ENCODE measurements at places on chromosomes 12 and 14.

- DNase-seq: no peak
These were observed 59.4 kb upstream of the KCNMB4 start for GRCh38 chr12:70306676-70307075.

- no peak for DNase-seq
These were observed 20.6 kb downstream of the PTHLH start for GRCh38 chr12:27951898-27952297.

DNA sequence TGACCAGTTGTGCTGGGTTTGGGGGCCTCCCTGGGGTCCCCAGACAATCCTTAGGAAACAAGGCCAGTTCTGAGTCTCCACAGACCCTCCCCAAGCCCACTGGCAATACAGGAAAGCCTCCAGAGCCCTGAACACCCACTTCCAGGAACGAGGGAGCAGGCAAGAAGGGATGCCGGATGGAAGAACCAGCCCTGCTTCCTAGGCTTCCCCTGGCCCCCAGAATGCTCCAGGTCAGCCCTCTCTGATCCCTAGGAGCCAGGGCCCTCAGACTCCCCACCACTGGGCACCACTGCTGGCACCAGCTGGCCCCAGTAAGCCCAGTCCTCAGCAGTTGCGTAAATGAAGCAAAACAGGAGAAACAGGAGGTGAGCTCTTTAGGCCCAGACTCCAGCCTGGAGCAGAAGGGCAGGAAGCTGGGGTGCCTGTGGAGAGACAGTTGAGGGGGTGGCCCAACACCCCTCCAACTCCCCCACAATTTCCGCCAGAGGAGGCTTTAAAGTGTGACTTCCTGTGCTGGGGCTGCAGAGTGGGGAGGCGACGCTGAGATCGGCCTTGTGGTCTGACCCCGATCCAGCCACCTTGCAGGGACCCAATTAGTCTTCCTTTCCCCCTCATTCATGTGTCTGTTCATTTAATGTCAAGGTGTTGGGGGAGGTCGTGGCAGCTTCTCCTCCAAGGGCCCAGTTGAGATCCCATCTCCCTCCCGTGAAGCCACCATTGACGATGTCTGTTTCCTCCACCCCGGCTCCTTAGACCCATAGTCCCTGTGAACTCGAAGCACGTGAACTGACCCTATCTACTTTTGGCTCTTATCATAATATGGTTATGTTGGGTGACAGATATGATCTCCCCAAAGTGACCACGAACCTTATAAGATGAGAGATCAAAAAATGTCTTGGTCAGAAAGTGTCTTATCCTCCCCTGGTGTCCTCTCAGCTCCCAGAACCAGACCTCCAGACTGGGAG lies 4.7 kb downstream of the TNFRSF1A start:
- DNase-seq: no peak

GRCh38 chr14:104328607-104329006 lies 190.2 kb downstream of the KIF26A start:
- no peak for DNase-seq

GRCh38 chr14:94317259-94317658 lies 5.9 kb downstream of the SERPINA6 start:
- no peak for DNase-seq

DNA sequence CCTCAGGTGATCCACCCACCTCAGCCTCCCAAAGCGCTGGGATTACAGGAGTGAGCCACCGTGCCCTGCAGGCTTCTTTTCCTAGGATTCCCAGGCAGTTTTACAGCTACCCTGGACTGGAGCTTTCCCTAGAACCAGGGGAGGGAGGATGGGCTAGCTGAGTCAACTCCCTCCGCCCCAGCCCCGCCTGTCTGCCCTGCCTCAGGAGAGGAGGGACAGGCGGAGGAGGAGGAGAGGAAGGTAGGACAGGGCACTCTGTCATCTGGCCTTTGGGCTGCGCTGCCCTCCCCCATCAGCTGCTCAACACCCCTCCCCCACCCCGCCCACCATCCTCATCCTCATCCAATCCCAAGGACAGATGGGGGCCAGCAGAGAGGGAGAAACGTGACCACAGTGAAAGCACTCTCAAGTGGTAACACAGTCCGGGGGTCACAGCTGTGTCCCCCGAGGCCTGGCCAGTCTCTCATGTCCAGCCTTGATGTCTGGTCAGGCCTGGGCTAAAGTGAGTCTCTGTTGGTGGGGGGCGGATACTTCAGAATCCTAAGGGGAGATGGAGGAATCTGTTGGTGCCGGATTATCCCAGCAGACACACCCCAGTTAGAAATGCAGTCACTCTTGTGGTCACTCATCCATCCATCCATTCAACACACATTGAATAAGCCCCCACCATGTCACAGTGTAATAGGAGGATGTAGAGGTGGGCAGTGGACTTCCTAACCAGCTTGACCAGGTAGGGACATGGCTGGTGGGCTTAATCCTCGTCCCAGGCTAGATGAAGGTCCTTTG lies 12.3 kb downstream of the FIGNL2 start:
- no peak for DNase-seq

- DNase-seq: no peak
These were observed 32.2 kb downstream of the SH2B3 start for GRCh38 chr12:111437816-111438454.

DNA sequence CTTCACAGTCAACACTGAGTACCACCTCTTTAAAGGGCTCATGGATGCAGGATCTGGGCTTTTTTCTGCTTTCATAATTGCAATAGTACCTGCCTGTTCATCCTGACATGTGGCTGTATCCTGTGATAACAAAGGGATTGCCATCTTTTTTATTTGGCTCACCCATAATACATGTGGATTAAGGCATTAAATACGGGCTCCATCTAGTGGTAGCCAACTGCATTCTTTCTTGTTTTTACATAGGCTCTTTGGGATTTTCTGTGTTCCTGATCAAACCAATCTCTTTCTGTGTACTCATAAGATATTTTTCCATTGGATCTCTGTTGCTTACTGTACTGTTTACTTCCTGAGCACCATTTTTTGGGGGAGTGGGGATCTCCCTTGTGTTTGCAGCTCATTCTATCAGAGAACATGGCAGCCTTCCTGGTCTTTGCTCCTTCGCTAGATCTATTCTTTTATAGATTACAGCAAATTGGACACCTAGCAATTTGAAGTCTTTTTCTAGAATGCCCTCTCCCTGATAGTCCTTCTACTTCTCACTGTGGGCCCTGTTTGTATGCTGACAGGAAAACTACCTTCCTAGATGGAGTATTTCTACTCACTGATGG lies 723.4 kb upstream of the MDGA2 start:
- DNase-seq: peak; percentile 62

GRCh38 chr12:58189030-58189429 lies 247.7 kb downstream of the ATP23 start:
- DNase-seq: no peak

GRCh38 chr14:72903716-72904115 lies 9.8 kb upstream of the DPF3 start:
- no peak for DNase-seq

- no peak for DNase-seq
These were observed 186.6 kb upstream of the KRR1 start for GRCh38 chr12:75698052-75698451.

- DNase-seq: no peak
These were observed 420 bp upstream of the OTUB2 start for GRCh38 chr14:94025720-94026119.

DNA sequence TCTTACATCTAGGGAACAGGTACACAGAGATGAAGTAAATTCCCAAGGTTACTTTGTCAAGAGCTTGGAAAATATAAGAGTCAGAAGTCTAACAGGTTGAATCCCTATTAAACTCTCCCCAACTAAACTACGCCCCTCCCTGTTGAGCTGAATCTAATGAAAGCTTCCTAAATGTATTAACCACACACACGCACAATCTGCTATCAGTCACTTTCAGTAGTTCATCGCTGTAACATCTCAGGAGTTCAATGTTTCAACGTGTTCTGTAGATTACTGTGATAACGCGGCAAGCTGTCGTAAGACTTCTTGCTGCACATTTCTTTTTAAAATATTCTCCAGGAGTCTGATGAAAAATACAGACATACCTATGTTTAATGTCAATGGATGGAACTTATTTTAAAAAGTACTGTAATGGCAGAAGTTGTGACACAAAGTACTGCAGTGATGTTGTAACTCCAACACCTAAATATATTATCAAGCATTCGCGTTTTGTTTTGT lies 612 bp upstream of the SLC25A3 start:
- no peak for DNase-seq

DNA sequence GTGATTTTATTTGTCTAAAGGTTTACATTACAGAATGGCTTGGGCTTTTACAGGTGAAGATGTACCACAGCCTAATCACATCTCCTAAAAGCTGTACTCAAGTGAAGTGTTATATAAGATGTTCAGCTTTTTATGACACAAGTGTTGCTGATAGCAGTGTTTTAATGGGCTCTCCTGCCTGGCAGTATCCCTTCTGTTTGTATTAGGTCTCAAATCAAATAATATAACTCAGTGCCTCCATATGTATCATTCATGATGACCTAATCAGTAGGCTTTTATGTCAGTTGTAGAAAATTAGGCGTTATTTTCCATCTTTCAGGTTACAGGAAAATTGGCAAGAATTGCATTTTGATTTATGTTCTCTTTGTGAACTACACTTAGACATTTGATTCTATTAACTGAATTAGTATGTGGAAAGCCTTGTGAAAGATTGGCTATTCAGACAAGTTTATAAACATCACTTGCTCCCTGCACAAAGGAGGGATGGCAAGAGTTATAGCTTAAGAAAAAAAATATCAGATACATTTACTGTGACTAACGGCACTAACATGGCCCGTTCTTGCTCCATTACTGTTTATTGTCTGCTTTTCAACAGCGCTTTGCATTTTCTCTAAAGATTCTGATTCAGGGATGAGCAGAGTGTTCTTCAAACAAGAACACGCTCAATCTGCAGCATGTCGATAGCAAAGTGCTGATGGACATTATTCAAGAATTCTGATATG lies 143.7 kb upstream of the DIO2 start:
- no peak for DNase-seq

GRCh38 chr14:96795109-96795828 lies 1.9 kb upstream of the VRK1 start:
- no peak for DNase-seq

DNA sequence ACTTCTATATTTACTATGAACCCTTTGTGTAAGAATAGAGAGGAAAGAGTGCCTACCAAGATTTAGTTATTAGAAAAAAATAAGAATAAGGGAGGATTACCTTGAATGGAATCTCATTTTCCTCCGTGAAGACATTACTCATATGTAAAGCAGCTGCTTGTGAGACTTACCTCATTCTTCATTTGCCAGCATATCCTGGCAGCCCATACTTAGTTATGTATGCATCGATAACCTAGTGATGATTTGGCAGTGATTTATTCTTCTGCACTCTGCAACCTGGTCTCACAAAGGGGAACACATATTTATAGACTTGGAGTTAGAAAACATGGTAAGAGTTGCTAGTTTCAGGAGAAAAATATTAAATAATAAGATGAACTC lies 56.8 kb downstream of the LRFN5 start:
- DNase-seq: no peak

DNA sequence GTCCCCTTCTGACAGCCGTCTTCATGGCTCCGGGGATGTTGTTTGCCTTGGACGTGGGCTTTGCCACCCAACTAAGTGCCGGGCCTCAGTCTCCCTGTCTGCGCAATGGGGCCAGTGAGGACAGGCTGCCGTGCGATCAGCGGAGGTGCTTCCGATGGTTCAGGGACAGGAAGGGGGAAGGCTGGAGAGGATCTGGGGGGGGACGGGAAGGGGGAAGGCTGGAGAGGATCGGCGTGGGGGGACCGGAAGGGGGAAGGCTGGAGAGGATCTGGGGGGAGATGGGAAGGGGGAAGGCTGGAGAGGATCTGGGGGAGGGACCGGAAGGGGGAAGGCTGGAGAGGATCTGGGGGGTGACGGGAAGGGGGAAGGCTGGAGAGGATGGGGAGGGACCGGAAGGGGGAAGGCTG lies 3.4 kb downstream of the MMP17 start:
- peak; percentile 68 for DNase-seq

- no peak for DNase-seq
These were observed 243.0 kb upstream of the PDE3A start for GRCh38 chr12:20125276-20125798.

DNA sequence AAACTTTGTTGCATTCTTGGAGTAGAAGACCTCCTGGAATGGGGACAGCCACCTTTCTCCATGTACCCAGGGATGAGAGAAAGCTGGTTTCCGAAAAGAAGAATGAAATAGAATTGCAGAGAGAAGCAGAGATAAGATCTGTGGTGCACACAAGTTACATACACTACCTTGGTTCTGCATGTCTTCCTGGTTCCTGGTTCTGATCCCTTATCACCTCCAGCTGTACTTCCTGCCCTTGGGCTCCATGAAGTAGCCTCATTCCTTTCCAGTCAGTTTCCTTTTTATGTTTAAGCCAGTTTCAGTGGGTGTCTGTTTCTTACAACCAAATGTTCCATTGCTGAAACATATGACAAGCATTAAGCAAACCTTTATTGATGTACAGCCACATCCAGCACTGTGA lies 69.3 kb downstream of the FBXW8 start:
- DNase-seq: no peak

DNA sequence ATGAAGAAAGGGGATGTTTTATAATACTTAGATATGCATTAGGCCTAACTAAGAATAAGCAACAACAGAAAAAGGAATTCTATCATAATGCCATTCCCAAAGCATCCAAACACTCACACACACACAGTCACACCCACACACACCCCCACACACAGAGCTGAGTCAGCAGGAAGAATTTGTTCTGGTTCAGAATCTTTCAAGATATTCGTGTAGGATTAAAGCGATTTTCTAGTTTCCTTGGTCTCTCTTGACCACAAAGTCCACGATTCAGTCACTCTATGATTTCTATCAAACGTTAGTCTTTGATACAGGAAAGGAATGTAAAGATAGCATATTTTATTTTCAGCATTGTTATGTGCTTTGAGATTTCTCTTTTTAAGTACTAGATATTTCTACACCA lies 382.6 kb upstream of the DCN start:
- no peak for DNase-seq

GRCh38 chr14:70809225-70810219 lies at the start of gene MAP3K9:
TSS of gene MAP3K9 (minus strand) at chr14:70809513. CDS start at chr14:70809171, 342 bp downstream.
- peak; percentile 99 for DNase-seq

DNA sequence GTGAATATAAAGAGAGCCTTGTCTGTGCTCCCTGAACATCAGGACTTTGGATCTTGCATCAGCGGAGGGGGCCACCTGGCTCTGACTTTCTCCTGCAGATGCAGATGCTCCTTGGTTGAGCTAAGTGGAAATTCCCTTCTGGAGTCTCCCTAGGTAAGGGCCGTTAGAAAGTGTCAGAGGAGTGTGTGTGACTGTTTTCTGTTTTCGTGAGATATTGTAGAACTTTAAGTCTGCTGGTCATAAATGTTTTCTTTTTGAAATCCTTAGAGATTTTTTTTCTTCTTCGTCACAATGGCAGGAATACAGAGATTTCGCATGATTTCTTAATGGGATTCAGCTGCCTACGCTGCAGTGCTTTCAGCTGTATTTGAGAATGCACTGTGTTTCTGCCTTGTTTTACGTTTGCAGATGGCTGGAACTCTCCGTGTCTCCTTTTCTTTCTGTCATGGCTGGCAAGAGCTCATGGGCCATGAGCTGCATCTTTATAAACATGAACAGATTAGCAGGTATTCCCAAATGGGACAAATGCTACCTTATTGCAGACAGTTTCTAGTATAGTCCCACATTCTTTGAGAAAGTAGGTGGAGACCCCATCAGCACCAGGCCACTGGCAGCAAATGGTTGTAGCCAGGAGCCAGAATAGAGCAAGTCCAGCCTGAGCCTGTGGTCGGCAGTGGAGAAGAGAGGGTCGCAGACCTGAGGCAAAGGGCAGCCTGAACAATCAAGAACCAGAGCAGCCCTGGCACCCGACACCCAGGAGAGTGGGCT lies 76.2 kb upstream of the FRMD6 start:
- peak; percentile 24 for DNase-seq
